Activated T-cell treated with anti-CD3 and anti-CD28 coated beads, Interleukin-2, amount 50 U/mL, for 72 hours (primary cell): ENCODE measurements at places on chromosomes 2 and 18. TPM values are rescaled to one million over a fixed set of nuclear protein-coding genes. Genes with fewer than 3 reads are reported as not detected.

The RETREG2 gene
- 66.8 TPM for total RNA-seq

The CRYGD gene
- total RNA-seq, result not detected

The PRKAG3 gene
- not detected for total RNA-seq

GRCh38 chr18:40576507-40577115 lies 1378.4 kb upstream of the PIK3C3 start:
- DNase-seq, result no peak

DNA sequence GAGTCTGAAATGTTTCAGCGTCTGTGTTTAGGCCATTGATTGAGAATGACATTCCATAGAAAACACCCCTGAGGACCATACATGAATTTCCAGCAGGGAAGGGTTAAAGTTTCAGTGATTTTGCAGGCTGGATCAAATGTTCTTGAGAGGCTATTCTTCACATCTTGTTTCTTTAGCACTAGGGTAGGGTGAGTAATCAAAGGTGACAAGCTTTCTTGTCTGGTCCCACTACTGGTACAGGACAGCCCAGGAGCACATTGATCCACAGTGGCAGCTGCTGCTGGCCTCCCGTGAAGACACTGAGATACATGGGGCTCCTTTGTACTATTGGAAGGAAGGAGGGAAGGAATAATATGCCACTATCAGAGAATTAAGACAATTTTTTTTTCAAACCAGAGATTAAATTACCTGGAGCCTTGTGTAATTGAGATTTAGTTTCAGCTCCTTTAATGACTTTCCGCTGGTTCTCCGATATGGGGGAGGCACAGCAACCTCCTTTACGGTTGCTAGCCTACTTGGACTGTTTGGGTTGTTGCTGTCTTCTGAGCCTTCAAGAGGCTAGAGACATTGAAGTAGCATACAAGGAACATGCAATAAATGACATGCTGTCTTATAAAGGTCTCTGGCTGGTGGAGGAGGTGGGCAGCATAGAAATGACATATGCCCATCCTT lies 368.9 kb downstream of the SOX11 start:
- DNase-seq, result no peak

The ICOS gene
- total RNA-seq, result 196 TPM

GRCh38 chr18:44781886-44782285 lies 101.2 kb downstream of the SETBP1 start:
- no peak for DNase-seq

The WDR43 gene
- total RNA-seq, result 75.0 TPM

The ACVR1C gene
- 3.6 TPM for total RNA-seq

GRCh38 chr2:100257939-100258338 lies 64.4 kb downstream of the LONRF2 start:
- no peak for DNase-seq

- no peak for DNase-seq
Measured at GRCh38 chr2:130972410-130972809, 120.8 kb downstream of the FAM168B start.

GRCh38 chr2:127226520-127227263 lies 6.6 kb upstream of the CYP27C1 start:
- peak; percentile 74 for DNase-seq
